T-helper 1 cell (primary cell): ENCODE measurements at places on chromosomes 1 and 21.

- no peak for DNase-seq
Measured at GRCh38 chr21:27480841-27481261, 514.0 kb upstream of the ADAMTS5 start.

DNA sequence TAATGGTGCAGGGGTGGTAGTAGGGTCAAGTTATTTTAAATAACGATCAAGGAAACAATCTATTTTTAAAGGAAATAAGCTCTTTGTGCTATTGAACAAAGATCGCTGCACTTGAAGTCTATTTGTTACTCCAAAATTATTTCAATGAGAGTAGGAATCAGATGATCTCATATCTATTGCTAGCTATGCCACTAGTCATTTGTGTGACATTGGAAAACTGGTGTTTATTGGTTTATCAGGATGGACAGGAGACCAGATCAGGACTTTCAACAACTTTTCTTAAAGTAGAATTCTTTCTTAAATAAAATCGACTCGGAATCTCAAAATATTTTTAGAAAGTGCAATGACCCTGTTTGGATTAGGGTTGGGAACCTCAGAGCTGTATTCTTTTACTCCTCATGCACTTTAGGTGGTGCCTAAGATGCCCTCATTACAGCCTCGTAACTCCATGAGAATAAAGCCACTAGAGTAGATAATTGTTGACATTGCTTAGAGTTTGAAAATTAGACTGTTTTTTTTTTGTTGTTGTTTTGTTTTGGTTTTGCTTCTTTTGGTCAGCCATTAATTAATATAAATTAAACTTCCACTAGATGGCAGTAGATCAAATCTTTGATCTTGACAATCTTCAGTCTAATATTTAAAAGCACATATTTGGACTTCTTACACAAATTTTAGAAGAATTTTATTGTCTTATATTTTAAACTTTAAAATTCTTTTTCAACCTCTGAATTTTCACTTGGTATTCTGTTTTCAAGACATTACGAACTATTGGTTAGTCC, 352.4 kb downstream of the USP25 start:
- no peak for DNase-seq

GRCh38 chr21:27570306-27570868, 603.5 kb upstream of the ADAMTS5 start:
- no peak for DNase-seq

DNA sequence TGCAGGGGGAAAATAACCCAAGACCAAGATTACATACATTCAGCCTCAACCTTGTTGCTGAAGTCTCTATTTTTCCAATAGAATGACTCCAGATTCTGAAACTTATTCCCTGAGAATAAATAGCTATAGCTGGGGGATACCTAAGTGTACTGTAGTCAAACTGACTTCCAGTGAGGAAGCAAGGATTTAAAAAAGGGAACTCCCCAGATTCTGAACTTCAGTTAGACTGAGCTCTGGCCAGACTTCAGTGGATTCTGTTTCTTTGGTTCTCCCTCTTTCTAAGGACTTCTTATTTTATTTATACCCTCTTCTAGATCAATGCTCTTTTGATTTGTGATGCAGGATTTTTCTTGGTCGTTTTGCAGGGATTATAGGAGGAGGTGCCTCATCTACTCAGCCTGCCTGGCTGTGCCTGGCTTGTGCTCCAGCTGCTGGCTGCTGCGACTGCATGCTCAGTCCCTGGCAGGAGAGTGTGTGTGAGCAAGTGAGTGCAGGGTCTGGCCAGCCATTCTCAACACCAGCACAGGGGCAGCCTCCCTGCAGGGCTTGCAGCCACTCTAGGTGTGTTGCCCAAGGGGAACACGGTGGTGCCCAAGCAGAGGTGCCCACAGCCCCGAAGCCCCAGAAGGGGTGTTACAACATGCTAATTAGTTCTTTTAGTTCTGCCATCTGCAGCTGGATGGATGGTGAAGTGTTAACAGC, 43.0 kb downstream of the SPATA17 start:
- DNase-seq: no peak

- no peak for DNase-seq
Measured at GRCh38 chr1:165329104-165329503, 27.4 kb downstream of the LMX1A start.

DNA sequence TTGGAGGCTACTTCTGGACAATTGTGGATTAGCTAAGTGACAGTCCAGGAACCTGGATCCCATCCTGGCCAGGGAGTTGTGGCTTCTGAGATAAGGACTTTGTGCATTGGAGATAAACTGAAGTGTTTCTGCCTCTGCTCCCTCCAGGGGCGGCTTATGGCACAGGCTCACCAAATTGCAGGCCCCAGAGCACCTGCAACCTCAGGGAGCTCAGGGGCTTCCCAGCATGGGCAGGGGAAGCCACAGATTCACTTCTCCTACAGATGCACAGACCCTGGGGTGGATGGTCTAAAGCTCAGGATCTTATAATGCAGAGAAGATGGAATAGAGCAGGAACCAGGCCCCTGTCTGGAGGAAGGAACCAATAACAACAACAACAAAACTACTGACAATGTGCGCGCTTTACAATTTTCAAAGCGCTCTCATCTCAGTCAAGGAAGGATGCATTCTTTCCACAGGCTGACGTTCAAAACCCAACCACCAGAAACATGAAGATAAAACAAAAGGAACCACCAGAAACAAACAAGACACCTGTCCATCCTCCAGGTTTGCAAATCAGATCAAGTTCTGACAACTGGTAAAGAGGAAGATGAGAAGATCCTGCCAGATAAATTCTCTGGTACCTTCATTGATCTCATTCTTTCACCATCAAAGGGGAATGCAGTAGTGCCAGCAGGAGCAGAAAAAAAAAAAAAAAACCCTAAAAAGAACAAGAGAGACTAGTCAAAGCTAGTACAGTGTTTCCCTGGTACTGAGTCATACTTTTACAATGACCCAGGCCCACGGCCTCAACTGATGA, 121.0 kb upstream of the IRF2BP2 start:
- peak; percentile 31 for DNase-seq

- DNase-seq: no peak
Measured at GRCh38 chr1:208834381-208835096, 590.4 kb upstream of the PLXNA2 start.

- DNase-seq: no peak
Measured at GRCh38 chr1:26469558-26469957, 2.7 kb upstream of the HMGN2 start.

GRCh38 chr1:158494796-158495195, 22.8 kb downstream of the OR10R2 start:
- no peak for DNase-seq

DNA sequence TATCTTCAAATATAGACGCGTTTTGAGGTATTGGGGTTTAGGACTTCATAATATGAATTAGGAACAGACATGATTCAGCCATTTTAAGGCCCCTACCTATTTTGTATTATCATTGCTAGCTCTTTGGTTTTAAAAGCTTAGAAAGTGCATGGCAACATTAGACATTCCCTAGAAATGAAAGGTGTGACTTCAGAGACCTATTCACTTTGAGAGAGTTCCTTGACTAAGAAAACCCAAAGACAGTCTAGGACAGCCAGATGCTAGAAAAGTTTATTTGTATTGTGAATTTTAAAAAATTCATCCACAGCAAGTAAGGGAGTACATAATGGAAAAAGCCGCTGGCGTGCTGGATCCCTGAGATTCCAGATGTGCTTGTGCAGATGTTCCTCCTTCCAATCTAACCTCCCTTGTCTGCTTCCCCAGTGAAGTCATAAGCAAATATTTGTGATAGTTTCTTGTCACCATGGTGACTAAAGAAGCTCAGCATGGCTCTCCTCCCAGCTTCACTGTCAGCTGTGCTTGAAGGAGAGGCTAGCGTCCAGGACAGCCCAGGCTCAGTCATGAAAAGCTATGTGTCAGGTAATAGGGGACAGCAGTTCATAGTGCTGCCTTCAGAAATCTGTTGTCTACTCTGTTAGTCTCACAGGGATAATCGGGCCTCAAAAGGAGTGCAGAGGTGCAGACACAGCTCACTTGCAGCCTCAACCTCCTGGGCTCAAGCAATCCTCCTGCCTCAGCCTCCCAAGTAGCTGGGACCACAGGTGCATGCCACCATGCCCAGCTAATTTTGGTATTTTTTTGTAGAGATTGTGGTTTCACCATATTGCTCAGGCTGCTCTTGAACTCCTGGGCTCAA, 34.8 kb downstream of the KPNA6 start:
- DNase-seq: no peak

DNA sequence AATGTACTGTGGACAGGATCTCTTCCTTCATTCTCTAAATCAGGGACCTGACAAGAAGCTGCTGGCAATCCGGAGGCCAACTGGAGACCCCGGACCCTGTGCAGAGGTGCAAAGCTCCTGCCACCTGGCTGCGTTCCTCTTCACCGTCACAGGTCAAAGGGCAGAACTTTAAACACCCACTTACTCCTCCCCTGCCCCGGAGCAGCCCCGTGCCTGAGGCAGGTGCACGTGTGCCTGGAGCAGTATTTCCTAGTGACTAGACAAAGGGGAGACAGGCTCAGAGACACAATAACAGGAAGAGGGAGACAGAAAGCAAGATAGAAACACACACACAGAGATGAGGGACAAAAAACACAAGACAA, 6.6 kb upstream of the PIGC start:
- no peak for DNase-seq

DNA sequence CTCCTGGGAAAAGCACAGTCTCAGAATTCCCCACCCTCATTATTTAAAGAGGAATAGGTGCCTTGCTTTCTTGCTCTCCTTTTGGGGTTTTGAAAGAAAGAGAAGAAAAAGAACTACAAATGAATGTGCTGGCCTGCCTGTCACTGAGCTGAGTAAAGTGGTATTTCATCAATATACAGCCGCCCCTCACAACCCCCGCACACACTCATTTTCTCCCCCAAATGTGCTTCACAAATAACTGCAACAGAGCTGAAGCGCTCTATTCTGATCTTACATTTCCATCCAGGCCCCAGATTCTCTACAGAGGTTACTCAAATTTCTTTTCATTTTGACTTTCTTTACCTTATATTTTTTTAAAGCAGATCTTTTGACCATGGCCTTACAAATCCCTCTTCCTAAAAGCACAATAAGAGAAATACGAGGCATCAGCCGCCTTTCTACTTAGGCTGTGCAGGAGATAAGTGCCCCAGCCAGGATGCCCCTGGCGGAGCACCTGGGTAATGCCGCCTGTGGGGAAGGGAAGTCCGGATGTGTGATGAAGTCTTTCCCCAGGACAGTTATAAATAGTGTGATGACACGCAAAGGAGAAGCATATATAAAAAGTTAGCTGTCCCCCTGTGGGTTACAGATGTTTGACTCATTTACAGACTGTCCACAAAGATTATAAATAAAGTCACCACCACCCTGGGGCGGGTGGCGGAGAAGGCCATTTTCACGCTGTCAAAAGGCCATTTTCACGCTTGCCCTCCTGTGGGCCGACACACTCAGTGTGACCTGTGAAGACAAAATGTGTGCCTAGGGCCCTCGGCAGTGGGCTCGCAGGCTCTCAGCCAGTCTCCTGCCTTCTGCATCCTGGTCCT, 6.5 kb downstream of the KCNN3 start:
- peak; percentile 5 for DNase-seq

GRCh38 chr1:226873771-226874578, 3.6 kb downstream of the PSEN2 start:
- no peak for DNase-seq

DNA sequence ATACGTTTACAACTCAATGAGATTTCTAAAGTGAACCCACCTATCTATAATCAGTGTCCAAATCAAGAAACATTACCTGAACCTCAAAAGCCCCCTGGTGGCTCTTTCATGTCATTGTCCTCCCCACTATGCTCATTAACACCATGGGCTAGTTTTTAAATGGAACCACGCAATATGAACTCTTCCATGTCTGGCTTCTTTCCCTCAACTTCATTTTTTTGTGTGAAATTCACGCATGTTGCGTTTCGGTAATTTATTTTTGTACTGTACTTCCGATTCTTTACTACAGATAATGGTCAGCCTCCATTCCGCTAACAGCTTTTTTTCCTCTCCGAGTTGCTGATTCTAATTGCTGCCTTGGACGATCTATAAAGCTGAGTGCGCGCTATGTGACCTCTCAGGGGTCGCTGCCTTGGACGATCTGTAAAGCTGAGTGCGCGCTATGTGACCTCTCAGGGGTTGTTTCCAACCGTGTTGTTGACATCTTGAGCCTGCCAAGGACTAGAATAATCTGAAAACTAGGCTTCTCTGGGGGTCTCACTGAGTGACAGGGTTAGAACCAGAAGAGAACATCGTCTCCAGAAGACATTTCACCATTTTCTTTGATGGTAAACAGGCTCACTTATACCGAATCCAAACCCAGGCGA, 1.1 kb upstream of the CACYBP start:
- DNase-seq: peak; percentile 35

- DNase-seq: no peak
Measured at GRCh38 chr1:2930913-2931723, 90.1 kb upstream of the ACTRT2 start.

DNA sequence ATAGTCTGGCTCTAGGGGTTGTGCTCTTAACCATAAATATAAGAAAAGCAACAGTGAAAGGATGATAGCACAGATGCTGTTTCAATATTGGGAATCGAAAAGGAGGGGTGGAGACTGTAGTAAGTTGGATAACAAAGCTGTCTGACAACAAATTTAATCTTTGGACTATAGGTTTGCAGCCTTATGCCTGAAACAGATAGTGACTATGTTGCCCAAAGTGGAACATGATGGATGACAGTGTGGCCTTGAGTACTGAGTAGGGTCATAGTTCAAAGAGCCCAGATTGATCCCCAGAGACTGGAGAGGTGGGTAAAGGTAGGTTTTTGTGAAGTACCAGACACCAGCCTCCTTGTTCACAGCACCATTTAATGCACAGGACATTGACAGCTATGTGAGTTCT, 144.0 kb upstream of the PALMD start:
- no peak for DNase-seq

- no peak for DNase-seq
Measured at GRCh38 chr1:67339623-67340343, 32.1 kb downstream of the IL12RB2 start.

DNA sequence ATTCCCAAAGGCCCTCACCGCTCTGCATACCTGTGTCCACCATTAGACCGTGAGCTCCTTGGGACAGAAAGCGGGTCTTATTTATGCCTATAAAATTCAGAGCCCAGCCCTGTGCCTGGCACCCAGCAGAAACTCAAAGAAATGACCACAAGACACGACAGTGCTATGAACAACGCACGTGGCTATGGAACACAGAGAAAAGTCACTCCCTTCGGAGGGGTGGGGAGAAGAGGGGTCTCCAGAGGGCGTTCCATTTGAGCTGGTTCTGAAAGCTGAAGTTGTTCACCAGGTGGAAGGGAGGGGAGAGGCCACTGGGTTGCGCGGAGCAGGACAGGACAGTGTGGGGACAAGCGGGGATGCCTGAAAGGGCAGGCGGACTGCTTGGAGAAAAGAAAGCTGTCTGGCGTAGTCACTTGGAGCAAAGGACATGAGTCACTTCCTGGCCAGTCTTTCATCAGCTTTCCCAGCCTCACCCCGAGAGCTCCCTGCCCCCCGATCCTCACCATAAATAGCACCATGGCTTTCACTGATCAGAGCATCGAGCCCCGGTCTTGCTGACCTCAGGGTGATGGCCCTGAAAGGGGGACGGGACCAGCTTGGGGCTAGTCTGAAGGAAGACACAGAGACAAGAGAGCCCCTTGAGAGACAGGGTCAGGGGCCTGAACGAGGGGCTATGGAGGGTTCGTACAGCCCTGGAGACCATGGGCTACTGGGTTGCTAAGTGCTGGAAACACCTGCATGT, 28.5 kb downstream of the ECE1 start:
- DNase-seq: no peak
